GM10248 (cell line): ENCODE measurements at places on chromosomes 1 and 21.

DNA sequence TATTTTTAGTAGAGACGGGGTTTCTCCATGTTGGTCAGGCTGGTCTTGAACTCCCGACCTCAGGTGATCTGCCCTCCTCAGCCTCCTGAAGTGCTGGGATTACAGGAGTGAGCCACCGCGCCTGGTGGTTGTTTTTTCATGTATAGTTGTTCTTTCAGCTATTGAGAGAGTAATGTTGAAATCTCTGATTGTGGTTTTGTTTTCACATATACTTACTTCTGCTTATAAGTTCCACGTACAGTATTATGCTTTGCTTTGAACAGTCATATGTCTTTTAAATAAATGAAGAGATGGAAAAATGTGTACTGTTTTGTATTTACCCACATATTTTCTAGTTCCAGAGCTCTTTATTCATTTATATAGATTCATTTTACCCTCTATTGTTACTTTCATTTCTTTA is 44.5 kb downstream of the MARK1 start:
- no peak for DNase-seq

GRCh38 chr21:25732091-25732760 is 2.5 kb downstream of the ATP5PF start:
- DNase-seq, result no peak

GRCh38 chr1:204709960-204710912 is 24.7 kb upstream of the LRRN2 start:
- no peak for DNase-seq

GRCh38 chr21:16309250-16309971 is 579.6 kb downstream of the USP25 start:
- no peak for DNase-seq

- DNase-seq, result no peak
These were observed 26.8 kb downstream of the SLC19A1 start for GRCh38 chr21:45515241-45516061.

- no peak for DNase-seq
These were observed 19.1 kb downstream of the NME7 start for GRCh38 chr1:169348383-169349036.

DNA sequence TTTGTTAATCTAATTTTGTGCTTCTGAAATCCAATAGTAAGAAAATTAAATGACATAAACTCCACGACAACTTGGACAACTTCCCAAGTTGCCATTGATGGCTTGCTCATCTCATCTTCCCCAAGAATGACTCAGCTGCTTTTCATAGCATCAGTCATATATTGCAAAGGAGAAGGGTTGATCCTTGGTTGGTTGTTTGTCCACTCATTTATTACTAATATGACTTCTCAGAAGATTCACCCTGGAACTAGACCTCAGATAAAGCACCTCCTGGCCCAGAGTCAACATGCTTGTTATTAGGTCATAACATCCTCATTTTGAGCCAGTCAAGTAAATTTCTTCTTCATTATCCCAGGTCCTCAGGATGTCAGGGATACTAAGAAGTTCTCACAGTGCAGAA is 2.3 kb upstream of the LCE3D start:
- DNase-seq, result no peak

GRCh38 chr1:225446595-225446960 is 18.7 kb upstream of the LBR start:
- DNase-seq, result no peak

DNA sequence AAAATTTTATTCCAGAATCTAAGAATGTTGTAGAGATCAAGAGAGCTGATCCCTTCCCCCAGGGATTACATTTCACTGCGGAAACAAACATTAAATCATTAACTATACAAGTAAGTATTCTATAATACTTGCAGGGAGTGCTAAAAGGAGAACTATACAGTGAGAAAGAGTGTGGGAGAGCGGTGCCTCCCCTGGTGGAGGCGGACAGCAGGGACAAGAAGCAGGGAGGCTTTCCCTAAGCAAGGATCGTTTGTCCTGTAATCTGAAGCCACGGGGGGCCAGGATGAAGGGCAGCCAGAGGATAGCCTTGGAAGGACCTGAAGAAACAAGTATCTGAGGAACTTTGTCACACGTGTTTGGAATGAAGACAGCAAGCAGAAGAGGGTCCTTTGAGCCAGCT is 40.1 kb downstream of the SLC9C2 start:
- no peak for DNase-seq

- DNase-seq, result peak; percentile 15
These were observed 25.3 kb upstream of the CR2 start for GRCh38 chr1:207428783-207429182.

GRCh38 chr1:218367118-218367517 is 22.0 kb downstream of the TGFB2 start:
- DNase-seq, result no peak

GRCh38 chr1:41587791-41588190 is 103.3 kb upstream of the EDN2 start:
- no peak for DNase-seq

DNA sequence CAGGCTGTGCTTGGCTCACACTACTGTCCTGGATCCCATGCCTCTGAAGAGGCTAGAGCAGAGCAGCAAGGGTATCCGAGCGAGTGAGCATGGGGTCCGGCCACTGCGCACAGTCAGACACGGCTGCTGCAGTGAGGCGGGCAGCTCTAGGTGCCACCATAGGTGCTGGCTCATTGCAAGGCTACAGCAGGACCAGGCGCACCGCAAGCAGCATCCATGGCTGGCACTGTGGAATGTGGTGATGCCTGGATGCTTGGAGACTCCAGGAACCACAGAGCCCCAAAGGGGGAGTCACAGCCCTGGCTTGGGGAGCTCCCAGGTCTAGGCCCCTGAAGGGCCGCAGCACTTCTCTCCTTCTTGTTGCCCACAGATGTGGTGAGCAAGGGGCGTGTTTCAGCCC is 47.2 kb downstream of the ATP6V1G3 start:
- no peak for DNase-seq

- no peak for DNase-seq
These were observed 542 bp downstream of the EIF2B3 start for GRCh38 chr1:44985747-44986359.

DNA sequence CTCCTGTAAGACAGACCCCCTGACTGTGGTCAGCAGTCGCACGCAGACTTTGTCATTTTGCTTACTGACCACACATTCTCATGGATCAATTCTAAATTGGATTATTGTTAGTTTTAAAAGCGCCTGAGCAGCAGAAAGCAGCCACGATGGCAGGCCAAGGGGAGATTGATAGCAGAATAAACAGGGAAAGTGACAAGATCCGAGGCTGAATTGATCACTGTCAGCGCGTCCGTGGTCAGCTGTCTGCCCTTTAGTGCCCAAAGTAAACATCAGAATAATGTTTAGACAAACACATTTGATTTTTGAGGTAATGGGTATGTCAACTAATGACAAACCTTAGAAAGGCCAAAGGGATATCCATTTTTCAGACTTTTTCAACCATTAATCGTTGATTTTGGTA is 426.8 kb downstream of the SETD4 start:
- DNase-seq, result no peak

GRCh38 chr1:158998781-158999161 is 10.9 kb upstream of the IFI16 start:
- peak; percentile 56 for DNase-seq

- no peak for DNase-seq
These were observed 270.6 kb downstream of the NFIA start for GRCh38 chr1:61352845-61353435.

GRCh38 chr1:240329443-240329842 is 237.8 kb downstream of the FMN2 start:
- no peak for DNase-seq

DNA sequence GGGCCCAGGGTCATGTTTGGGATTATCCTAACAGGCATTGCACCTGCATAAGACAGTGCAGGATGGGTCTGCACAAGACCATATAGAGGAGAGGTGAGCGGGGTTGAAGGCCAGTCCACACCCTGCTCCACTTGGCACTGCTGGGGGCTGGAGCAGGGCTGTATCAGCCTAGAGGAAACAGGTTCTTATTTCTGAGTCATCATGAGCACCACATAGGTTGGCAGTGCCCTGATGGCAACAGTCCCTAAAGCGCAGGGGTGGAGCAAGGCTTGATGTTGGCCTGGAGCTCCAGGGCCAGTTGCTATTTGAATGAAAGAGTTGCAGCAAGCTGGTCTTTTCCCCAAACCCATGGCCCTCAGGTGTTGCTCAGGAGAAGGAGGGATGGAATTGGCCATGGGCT is 29.8 kb upstream of the BMP8B start:
- DNase-seq, result no peak

GRCh38 chr21:33987461-33987860 is 71.9 kb upstream of the ATP5PO start:
- DNase-seq, result no peak

GRCh38 chr1:159931795-159932173 is 6.5 kb upstream of the TAGLN2 start:
- DNase-seq, result no peak

DNA sequence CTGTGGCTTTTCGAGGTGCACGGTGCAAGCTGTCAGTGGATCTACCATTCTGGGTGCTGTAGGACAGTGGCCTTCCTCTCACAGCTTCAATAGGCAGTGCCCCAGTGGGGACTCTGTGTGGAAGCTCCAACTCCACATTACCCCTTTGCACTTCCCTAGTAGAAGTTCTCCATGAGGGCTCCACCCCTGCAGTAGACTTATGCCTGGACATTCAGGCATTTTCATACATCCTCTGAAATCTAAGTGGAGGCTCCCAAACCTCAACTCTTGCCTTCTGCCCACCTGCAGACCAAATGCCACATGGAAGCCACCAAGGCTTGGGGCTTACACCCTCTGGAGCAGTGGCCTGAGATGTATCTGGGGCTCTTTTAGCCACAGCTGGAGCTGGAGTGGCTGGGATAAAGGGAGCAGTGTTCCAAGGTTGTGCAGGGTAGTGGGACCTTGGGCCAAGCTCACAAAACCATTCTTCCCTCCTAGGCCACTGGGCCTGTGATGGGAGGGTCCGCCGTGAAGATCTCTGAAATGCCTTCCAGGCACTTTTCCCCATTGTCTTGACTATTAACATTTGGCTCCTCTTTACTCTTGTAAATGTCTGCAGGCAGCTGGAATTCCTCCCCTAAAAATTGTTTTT is 18.0 kb upstream of the RNF2 start:
- DNase-seq, result no peak

DNA sequence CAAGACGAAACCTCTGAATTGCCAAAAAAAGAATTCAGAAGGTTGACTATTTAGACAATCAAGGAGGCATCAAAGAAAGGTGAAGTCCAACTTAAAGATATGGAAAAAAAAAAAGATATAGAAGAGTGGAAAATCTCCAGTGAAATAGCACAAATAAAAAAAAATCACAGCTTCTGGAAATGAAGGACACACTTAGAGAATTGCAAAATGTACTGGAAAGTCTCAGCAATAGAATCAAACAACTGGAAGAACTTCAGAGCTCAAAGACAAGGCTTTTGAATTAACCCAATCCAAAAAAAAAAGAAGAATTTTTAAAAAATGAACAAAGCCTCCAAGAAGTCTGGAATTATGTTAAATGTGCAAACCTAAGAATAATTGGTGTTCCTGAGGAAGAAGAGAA is 31.8 kb downstream of the CD2 start:
- no peak for DNase-seq

DNA sequence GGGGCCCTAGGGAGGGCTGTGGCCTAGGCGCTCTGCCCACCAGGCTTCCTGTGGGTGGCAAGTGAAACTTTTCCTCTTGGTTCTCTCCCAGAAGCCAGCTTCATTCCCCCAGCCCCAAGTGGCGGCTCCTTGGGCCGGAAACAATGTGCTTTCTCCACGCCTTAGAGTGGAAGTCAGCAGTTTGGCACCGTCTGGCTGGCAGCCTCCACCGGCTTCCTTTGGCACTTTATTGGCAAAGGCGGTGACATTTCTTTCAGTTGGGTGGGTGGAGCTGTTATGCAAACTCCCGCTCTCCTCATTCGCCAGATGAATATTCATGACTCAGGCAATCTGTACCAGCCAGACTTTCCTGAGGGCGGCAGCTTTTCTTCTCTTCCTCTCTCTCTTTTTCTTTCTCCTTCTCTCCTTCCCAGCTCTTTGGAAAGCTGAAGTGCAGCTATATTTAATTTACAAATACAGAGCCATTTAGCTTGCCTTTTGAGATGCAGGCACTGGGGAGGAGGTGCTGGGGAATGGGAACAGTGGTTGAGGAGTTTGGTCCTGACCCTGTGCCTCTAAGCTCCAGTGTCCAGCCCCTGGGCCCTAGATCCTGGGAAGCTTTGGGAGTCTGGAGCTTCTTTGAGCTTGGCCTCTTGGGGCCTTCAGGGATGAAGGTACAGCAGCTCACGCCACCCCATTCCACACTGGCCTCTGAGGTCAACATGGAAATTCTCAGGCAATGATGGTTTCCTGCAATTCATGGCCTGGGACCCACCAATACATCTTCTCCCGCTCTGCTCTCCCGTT is 67.8 kb upstream of the POU3F1 start:
- no peak for DNase-seq

GRCh38 chr1:217525773-217526490 is 105.0 kb downstream of the GPATCH2 start:
- no peak for DNase-seq

DNA sequence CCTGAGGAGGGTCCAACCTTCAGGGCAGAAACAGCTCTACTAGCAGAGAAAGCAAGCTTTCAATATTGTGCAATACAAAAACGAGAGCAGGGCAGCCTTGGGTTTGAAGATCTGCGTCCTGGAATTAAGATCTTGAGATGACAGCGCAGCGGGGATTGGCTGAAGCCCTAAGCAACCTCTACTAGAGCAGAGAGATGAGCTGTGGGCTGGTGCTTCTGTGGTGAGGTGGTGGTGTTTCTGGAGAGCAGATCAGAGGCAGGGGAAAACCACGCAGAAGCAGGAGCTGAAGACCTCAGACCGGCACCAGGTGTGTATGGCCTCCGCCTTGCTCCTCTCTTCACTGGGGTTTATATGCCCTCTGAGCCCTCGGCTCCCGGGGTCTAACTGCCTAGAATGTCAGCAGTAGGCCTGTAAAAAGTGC is 12.5 kb downstream of the TRAF3IP3 start:
- DNase-seq, result peak; percentile 83

DNA sequence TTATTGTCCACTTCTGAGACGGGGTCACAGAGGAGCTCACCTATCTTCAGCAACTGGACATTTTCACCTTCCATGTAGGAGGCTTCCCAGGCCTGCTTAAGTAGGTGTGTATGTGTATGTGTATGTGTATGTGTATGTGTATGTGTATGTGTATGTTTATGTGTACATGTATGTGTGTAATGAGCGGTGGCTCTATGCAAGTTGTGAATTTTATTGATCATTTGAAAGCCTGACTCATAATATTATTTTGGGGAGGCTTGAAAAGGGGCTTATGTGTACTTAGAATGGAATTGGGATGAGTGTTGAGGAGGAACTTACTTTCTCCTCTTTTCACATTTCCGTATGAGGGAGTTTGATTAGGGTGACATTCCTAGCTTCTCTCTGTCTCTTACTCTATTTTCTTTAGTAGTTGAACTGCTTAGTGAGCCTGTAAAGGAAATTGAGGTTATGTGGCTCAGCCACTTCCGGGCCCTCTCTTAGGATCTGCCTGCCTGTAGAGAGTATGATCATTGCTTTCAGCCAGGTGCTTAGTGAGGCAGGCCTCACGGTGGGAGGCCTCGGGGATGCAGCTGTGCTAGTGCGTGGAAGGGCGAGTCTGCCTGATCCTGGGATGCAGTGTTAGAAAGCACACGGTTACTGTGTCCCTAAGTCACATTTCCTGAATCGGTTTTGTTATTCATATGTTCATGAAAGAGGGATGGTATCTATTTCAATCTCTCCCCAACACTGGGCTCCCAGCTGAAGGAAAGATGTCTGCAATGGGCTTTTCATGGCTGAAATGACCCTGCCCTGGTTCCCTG is 61.0 kb downstream of the IER5 start:
- peak; percentile 59 for DNase-seq

GRCh38 chr1:85339089-85339488 is 62.7 kb upstream of the BCL10 start:
- no peak for DNase-seq
